LHCN-M2 (cell line): ENCODE measurements at places on chromosomes 7 and 10.

- no peak for DNase-seq
Observed at GRCh38 chr10:97406064-97406463, 4.9 kb upstream of the RRP12 start.

GRCh38 chr10:49094646-49095045 is 20.7 kb downstream of the VSTM4 start:
- DNase-seq: no peak

- peak; percentile 62 for DNase-seq
Observed at GRCh38 chr7:100132697-100133151, 6.0 kb downstream of the MBLAC1 start.

DNA sequence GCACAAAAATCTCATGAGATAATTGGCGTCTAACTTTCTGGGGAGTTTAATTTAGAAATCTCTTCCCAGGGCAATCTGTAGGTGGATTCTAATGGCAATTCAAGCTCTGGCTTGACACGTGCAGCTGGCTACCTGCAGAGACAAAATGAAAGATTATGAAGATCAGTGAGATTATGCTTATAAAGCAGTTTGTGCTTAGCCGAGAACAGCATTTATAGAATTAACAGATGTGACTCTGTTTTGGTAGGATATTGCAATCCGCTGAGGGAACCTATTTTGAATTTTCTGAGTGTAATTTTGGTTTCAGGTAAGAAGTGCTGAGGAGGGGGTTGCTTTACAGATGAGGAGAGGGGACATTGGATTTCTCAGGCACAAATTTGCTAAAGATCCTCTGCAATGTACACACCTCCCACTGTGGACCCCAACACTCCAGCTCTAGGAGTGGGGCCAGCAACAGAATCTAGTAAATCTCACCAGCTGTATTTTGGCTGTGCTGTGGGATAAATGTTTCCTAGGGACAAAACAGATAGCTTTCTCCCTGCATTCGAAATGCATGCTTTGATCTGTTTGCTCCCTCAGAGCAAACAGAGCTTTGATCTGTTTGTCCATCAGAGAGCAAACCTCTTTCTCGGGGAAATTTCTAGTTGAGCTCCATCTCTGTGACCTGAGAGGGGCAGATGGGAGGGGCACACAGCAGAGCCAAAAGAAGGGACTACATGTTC is 7.4 kb downstream of the GJD4 start:
- DNase-seq: no peak

GRCh38 chr10:73827346-73828089 is 16.1 kb upstream of the NDST2 start:
- peak; percentile 97 for DNase-seq

GRCh38 chr10:105585753-105586152 is 944.7 kb downstream of the SORCS3 start:
- no peak for DNase-seq

DNA sequence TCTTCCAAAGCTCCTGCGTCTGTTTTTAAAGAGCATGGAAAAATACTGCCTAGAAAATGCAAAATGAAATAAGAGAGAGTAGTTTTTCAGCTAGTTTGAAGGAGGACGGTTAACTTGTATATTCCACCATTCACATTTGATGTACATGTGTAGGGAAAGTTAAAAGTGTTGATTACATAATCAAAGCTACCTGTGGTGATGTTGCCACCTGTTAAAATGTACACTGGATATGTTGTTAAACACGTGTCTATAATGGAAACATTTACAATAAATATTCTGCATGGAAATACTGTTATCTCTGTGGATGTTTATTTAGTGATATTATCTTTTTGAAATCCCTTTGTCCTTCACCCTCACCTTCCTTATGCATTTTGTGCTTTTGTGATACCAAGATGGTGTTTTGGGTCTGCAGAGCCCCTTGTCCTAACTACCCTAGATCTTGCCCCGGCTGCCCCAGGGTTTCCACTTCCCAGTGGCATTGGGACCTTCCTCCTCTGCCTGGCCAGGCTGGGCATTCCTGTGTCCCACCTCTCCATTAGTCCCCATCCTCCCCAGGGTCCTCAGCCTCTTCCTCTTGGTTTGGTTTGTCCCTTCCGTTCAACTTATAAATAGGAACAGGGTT is 5.2 kb downstream of the IGFBP1 start:
- DNase-seq: no peak

- peak; percentile 89 for DNase-seq
Observed at GRCh38 chr7:128056901-128057300, 25.7 kb upstream of the LRRC4 start.

GRCh38 chr7:140214075-140214684 is 37.4 kb upstream of the KDM7A start:
- no peak for DNase-seq
